ENCODE measurements at places on chromosomes 5 and 9.
A peak's percentile ranks its signal among the peaks of the same experiment; 100 is the strongest.

GRCh38 chr9:106502930-106503329, 360.0 kb upstream of the ZNF462 start:
- no peak for DNase-seq

DNA sequence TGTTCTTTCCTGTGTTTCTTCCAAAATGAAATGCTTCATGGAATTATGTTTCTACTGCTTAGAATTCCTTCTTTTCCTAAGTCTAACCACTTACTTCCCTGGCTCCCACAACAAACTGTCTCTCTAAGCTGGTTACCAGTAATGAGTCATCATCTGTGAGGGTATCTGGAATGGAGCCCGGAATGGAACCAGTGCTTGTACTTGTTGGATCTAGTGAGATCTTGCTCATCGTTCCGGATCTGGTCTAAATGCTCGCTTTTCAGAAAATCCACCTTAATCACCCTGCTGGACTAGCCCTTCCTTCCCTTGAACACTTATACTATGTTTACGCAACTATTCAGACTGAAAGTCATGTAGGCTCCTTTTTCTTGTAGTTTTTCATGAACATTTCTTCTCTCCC, 184.8 kb downstream of the PBX3 start:
- DNase-seq, result peak; percentile 98

DNA sequence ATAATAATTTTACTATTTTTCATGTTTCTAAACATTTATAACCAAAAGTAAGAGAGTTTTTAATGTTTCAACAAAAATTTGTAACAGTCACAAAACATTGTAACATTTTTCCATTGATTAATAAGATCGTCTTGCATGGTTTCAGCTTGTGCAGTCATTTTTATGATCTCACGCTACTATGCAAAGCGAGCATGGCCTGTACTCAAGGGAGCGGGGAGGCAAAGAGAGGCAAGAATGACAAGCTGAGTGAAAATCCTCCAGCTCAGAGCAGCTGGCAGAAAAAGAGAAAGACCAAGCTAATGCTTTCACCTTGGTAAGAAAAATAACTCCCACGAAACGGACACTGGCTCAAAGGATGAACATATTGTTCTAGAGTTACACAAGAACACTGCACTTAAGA, 90.0 kb upstream of the SV2C start:
- no peak for DNase-seq

DNA sequence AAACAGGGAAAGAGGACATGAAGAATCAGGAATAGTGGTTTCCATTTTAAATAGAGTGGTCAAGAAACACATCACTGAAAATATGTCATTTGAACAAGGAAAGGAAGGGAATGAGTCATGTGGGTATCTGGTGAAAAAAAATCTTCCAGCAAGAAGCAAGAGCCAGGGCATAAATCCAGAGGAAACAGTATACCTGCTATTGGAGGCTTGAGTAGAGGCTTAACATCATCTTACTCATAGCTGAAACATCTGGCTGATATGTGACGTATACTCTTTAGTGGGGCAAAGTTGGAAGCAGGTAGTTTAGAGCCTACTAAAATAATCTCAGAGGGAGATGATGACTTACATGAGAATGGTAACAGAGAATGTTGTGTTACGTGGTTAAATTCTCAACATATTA, 517.2 kb downstream of the CAAP1 start:
- DNase-seq, result no peak

DNA sequence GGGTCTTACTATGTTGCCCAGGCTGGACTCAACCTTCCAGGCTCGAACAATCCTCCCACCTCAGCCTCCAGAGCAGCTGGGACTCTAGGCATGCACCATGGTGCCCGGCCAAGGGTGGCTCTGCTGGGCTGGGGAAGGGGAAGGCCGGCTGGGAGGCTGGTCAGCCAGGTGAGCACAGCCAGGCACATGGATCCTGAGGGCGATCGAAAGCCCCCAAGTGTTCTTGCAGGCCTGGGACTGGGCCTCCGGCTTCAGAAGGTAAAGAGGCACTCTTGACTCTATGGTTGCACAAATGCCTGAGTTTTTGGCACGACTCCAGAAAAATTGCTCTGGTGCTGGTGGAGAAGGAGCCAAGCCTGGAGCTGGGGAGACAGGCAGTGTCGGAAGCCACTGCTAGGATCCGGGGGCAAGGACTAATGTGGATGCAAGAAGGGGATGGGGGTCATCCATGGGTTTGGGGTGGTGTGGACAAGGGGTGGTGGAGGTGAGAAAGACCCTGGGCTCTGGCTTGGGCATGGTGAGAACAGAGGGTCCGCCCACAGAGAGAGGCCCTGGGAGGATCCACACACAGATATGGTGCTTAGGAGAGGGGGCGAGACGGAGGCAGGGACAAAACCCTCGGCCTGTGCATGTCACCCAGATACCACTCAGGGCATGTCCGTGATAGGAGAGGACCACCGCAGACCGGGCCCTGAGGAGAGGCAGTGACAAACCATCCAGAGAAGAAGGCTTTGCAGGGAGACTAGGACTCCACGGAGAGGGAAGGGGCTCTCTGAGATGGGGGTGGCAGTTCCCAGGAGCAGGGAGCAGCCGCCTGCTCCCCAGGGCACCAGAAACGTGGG, 51.1 kb upstream of the COL5A1 start:
- DNase-seq, result no peak

DNA sequence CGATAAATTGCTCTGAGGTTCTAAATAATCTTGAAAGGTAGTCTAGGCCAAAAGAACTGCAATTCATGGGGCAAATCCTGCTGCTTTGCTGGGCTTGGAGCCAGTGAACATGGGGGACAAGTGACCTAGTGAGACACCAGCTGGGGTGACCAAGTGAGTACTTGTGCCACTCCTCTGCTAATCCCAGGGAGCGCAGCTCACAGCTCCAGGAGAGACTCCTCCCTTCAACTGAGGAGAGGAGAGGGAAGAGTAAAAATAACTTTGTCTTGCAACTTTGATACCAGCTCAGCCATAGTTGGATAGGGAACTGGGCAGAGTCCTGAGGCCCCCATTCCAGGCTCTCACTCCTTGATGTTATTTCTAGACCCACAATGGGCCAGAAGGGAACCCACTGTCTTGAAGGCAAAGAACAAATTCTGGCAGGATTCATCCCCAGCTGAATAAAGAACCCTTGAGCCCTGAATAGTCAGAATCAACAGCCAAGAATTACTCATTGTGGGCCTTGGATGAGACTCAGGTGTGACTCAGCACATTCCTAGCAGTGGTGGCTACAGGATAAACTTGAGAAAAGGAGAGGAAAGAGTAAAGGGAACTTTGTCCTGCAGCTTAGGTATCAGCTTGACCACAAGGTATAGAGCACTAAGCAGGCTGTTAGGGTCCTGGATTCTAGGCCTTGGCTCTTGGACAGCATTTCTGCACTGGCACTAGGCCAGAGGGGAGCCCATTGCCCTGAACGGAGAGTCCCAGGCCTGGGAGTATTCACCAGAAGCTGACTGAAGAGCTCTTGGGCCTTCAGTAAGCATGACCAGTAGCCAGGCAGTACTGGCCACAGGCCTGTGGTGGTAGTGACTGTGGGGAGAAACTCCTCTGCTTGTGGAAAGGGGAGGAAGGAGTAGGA, 288.3 kb upstream of the CDH18 start:
- DNase-seq, result no peak

Measured in AG09309 (cell line).